CD4-positive, CD25-positive, alpha-beta regulatory T cell (primary cell): ENCODE measurements at places on chromosomes 2 and 18. TPM values are rescaled to one million over a fixed set of nuclear protein-coding genes. Genes with fewer than 3 reads are reported as not detected.
A peak's percentile ranks its signal among the peaks of the same experiment; 100 is the strongest.

Gene DUSP19
- total RNA-seq = 1.2 TPM

DNA sequence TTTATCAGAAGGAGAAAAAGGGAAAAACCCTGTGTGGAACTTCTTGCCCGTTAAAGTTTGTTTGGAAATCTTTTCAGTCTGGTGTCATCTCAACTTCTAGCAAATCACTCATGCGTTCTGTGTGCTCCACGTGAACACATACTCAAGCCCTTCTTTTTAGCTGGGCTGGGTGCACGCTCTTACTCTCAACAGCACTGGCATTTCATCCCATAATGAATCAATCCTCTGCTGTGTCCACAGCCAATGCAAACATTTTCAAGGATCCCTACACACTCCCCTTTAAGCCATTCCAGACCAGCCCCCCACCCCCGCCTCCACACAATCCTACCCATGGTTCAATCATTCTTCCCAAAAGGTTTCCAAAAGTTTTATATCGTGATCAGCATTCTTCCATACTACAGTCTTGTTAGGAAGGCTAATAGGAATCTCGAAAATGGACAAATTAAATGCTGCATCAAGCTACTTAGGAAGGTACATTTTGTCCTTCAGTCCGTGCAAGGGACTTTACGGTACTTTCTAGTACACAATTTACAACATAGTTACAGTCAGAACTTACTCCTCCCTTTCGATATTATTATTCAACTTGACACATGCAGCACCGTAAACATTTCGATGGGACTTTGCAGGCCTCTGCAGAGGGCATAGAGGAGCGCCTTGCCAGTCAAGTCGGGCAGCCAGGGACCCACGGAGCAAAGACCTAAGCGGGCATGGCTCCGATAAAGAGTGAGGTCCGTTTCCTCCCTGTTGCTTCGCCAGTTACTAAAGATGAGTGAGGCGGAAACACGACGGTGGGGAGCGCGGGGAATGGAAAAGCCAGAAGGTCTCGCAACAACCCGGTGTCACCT is 1.4 kb downstream of the PTGR3 start:
- peak overlapping the region; percentile 85 for H3K4me3 ChIP-seq
- no peaks in the 10 kb centered on the region for H3K36me3 ChIP-seq

- H3K27ac ChIP-seq = no peak overlapping the region
- no peaks in the 10 kb centered on the region for H3K4me1 ChIP-seq
- no peak for DNase-seq
- H3K27me3 ChIP-seq = peaks cover 2% of the 10 kb centered on the region
- no peaks in the 10 kb centered on the region for H3K36me3 ChIP-seq
Measured at GRCh38 chr2:101398116-101398821, 11.0 kb upstream of the CREG2 start.

- H3K4me3 ChIP-seq = no peak overlapping the region
- H3K4me1 ChIP-seq = no peaks in the 10 kb centered on the region
- H3K27ac ChIP-seq = no peak overlapping the region
- no peaks in the 10 kb centered on the region for H3K36me3 ChIP-seq
- no peaks in the 10 kb centered on the region for H3K27me3 ChIP-seq
- DNase-seq = no peak
Measured at GRCh38 chr2:40405465-40405864, 46.4 kb downstream of the SLC8A1 start.

Gene STPG4
- 0.32 TPM for total RNA-seq

Gene DSG1
- total RNA-seq = not detected

Gene SLC11A1
- total RNA-seq = 0.54 TPM

DNA sequence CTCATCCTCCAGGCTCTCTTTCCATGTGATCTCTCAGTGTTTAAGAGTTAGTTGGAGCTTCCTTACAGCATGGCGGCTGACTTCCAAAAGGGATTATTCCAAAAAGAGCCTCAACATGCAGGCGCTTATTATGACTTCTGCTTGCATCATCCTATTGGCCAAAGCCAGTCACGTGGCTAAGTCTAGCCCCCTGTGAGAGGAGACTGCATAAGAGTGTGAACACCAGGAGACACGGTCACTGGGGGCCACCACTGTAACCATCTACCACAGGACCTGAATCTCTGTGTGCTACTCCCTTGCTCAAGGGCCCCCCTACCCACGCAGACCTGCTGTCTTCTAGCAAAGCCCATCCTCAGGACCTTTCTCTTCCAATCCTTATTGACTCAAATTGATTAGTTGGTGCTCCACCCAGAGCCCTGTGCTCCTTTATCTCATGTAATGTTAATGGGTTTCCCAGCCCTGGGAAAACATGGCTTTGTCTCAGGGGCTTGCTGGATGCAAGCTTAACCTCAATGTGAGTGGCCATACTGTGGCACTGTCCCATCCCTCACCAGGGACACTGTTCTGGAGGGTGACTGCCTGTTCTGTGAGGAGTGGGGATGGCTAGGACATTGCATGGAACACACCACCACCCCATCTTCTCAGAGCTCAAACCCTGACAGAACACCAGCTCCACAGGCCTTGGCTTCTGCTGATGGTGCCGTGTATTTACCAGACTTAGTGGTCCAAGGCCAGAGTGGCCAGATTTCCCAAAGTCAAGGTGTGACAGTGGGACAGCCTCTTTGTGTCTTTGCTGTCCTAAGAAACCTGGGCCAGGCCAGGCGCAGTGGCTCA is 4.2 kb downstream of the IL1RN start:
- H3K4me1 ChIP-seq = no peaks in the 10 kb centered on the region
- H3K27me3 ChIP-seq = no peaks in the 10 kb centered on the region
- H3K27ac ChIP-seq = no peak overlapping the region
- H3K36me3 ChIP-seq = no peaks in the 10 kb centered on the region
- DNase-seq = no peak

Gene PSD4
- total RNA-seq = 124 TPM

Gene DSG4
- not detected for total RNA-seq

Gene CCT7
- 114 TPM for total RNA-seq

GRCh38 chr2:241945803-241946202 is 76.3 kb downstream of the RTP5 start:
- no peak overlapping the region for H3K4me3 ChIP-seq
- no peaks in the 10 kb centered on the region for H3K36me3 ChIP-seq
- no peak for DNase-seq
- H3K27ac ChIP-seq = no peak overlapping the region
- no peaks in the 10 kb centered on the region for H3K27me3 ChIP-seq
- peaks cover 2% of the 10 kb centered on the region for H3K4me1 ChIP-seq

DNA sequence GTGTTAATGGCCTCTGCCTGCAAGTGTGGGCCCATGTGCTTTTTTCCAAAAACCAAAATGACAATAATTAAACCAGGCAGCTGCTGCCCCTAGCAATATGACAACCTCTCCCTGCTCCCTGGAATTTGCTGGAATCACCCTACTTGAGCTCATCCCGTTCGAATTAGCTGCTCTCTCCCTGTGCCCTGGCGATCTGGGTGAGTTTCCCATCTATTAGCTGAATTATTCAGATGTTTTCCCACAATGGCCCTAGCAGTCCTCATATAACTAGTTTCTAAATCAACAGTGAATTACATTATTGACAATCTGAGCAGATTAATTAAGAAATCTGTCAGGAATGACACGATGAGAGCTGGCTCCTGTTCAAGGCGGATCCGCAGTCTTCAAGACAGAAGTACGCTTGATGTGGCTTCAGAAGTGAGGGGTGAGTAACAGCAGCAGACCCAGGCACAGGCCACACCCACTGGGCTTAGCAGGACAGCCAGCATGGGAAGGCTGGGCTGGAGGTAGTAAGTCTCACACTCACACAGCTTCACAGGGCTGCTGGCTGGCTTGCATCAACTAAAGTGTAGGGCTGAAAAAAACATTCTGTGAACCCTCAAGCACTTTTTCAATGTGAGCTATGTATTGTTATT is 366.2 kb upstream of the ID2 start:
- H3K36me3 ChIP-seq = no peaks in the 10 kb centered on the region
- DNase-seq = no peak
- H3K27me3 ChIP-seq = no peaks in the 10 kb centered on the region
- H3K27ac ChIP-seq = no peak overlapping the region

Gene UGT1A4
- total RNA-seq = not detected

GRCh38 chr2:102101849-102102635 is 40.5 kb upstream of the IL1R1 start:
- H3K36me3 ChIP-seq = no peaks in the 10 kb centered on the region
- no peak overlapping the region for H3K4me3 ChIP-seq
- H3K27me3 ChIP-seq = no peaks in the 10 kb centered on the region
- H3K27ac ChIP-seq = no peak overlapping the region
- no peak for DNase-seq

Gene DYNAP
- total RNA-seq = not detected

GRCh38 chr2:219415580-219416234 is 2.5 kb upstream of the DES start:
- no peaks in the 10 kb centered on the region for H3K36me3 ChIP-seq
- H3K27ac ChIP-seq = no peak overlapping the region
- peaks cover 1% of the 10 kb centered on the region for H3K27me3 ChIP-seq
- H3K4me3 ChIP-seq = no peak overlapping the region
- no peaks in the 10 kb centered on the region for H3K4me1 ChIP-seq
- no peak for DNase-seq

DNA sequence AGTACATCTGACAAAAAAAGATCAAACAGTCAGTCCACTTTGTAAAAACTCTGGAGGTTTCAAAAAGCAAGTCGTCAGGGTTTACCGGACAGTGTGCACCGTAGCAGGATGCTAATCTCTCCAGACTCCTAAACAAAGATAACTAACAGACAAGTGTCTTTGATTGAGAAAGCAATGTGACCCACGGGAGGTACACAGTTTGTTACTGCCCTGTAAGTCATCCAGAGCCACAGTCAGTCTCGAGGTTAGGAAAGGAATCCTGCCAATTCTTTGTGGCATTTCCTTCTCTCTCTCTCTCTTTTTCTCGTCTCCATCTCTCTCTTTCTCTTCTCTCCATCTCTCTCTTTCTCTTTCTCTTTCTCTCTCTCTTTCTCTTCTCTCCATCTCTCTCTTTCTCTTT is 42.8 kb downstream of the LRRTM4 start:
- no peak for DNase-seq
- no peaks in the 10 kb centered on the region for H3K27me3 ChIP-seq
- H3K27ac ChIP-seq = no peak overlapping the region
- H3K36me3 ChIP-seq = no peaks in the 10 kb centered on the region
- no peaks in the 10 kb centered on the region for H3K4me1 ChIP-seq

Gene APLF
- 3.9 TPM for total RNA-seq

- H3K27me3 ChIP-seq = peaks cover 3% of the 10 kb centered on the region
- no peak for DNase-seq
- no peak overlapping the region for H3K4me3 ChIP-seq
- no peaks in the 10 kb centered on the region for H3K4me1 ChIP-seq
- H3K27ac ChIP-seq = no peak overlapping the region
Measured at GRCh38 chr2:120867290-120868241, 131.9 kb downstream of the GLI2 start.

GRCh38 chr2:223363085-223363484 is 239.1 kb downstream of the SCG2 start:
- H3K27me3 ChIP-seq = no peaks in the 10 kb centered on the region
- no peaks in the 10 kb centered on the region for H3K36me3 ChIP-seq
- no peak overlapping the region for H3K4me3 ChIP-seq
- no peak for DNase-seq

Gene SAG
- total RNA-seq = 1.7 TPM
